ENCODE measurements at places on chromosomes 13 and 19. TPM values are rescaled to one million over a fixed set of nuclear protein-coding genes. Genes with fewer than 3 reads are reported as not detected.

DNA sequence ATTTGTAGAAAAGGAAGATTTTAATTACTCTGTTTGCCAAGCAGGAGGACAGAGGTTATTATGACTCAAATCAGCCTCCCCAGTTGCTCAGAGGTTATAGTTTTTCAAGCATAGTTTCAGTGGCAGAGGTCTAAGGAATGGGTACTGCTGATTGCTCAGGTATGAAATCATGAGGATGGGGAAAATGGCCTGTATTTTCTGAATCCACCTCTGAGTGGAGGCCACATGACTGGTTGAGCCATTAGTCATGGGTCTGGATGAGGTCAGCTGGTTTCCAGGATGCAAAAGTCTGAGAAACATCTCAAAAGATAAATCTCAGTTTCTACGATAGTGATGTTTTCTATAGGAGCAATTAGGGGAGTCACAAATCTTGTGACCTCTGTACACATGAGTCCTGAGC is 62.8 kb upstream of the CEACAM8 start:
- no peak overlapping the region for H3K27ac ChIP-seq
- H3K36me3 ChIP-seq, result no peaks in the 10 kb centered on the region
- no peaks in the 10 kb centered on the region for H3K4me1 ChIP-seq
- DNase-seq, result no peak
- no peak overlapping the region for H3K4me3 ChIP-seq
- peaks cover 8% of the 10 kb centered on the region for H3K27me3 ChIP-seq

CGB3 gene
- total RNA-seq, result not detected

TJP3 gene
- 11.7 TPM for total RNA-seq

DNA sequence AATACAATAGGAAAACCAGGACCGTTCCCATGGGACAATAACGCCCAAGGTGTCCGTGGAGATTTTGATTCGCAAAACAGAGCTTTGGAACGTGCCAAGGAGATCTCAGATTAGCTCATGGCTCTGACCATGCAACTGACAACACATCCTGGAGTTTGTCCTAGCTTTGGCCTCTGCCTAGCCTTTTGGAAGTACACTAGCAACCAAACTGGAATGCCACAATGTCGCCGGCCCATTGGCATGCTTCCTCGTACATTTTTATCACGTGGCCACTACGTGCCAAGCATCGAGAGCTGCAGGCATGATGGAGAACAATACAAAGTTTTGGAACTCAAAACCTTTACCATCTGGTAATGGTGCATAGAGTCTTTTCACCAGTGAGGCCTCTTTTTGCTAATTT is 256.5 kb downstream of the DCLK1 start:
- no peak overlapping the region for H3K27ac ChIP-seq
- no peak overlapping the region for H3K4me3 ChIP-seq
- no peaks in the 10 kb centered on the region for H3K4me1 ChIP-seq
- H3K27me3 ChIP-seq, result no peaks in the 10 kb centered on the region
